ENCODE measurements at places on chromosomes 3 and 15.

GRCh38 chr3:72100601-72101187 lies 315.7 kb upstream of the PROK2 start:
- DNase-seq: peak; percentile 30

- DNase-seq: no peak
These were observed 14.4 kb downstream of the CCDC32 start for GRCh38 chr15:40550341-40551037.

GRCh38 chr3:168029705-168030104 lies 66.0 kb downstream of the GOLIM4 start:
- no peak for DNase-seq

GRCh38 chr3:32428092-32429068 lies 36.7 kb downstream of the CMTM7 start:
- DNase-seq: no peak

DNA sequence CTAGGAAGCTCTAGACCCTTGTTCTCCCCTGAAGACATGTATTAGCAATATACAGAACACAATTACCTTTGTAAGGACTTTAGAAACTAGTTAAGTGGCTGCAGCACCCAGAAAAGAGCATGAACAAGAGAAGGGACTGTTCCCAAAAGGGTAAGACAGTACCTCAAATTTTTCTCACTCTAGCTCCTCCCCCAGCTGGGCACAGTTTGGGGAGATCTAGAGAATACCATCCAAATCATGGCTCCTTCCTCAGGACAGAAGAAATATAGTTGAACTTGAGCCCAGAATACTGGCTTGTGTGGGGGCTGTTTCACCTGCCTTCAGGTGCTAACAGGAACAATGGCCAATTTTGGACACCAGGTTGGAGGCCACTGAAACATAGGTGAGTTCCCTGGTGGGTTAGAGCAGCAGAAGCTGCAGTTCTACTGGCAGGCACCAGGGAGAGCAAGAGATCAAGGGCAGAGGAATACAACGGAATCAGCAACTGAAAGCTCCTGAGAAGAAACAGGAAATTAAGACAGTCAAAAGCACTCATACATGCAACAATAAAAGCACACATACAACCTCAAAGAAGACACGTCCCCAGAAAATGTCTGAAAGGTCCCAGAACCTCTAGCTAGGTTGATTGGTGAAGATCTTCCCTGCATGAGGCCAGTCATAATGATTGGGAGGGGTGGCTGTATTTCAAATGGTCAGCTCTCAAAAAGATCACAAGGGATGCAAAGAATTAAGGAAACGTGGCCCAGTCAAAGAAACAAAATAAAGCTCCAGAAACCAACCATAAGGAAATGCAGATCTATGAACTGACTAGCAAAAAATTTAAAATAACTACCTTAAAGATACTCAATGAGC lies 104.9 kb upstream of the ASB14 start:
- DNase-seq: no peak

- DNase-seq: peak; percentile 55
These were observed 5.5 kb downstream of the AP3S2 start for GRCh38 chr15:89888214-89888804.

GRCh38 chr3:106103383-106103782 lies 234.6 kb upstream of the CBLB start:
- DNase-seq: no peak

GRCh38 chr3:43949594-43949993 lies 258.9 kb downstream of the ABHD5 start:
- no peak for DNase-seq

- DNase-seq: no peak
These were observed 67.3 kb downstream of the HMCES start for GRCh38 chr3:129345971-129346370.

- DNase-seq: no peak
These were observed 272.3 kb upstream of the ROBO1 start for GRCh38 chr3:80040067-80040466.

GRCh38 chr3:76307556-76307955 lies 522.2 kb upstream of the ZNF717 start:
- no peak for DNase-seq

Data from amniotic stem cell (primary cell).